Activated CD4-positive, alpha-beta memory T cell treated with anti-CD3 and anti-CD28 coated beads for 36 hours (primary cell): ENCODE measurements at places on chromosomes 4 and X. TPM values are rescaled to one million over a fixed set of nuclear protein-coding genes. Genes with fewer than 3 reads are reported as not detected.

- no peak overlapping the region for H3K27ac ChIP-seq
- H3K36me3 ChIP-seq: no peaks in the 10 kb centered on the region
- no peak overlapping the region for H3K4me3 ChIP-seq
- no peak for DNase-seq
- peaks cover 4% of the 10 kb centered on the region for H3K27me3 ChIP-seq
These were observed 280.7 kb upstream of the GK2 start for GRCh38 chr4:79688691-79689090.

DNA sequence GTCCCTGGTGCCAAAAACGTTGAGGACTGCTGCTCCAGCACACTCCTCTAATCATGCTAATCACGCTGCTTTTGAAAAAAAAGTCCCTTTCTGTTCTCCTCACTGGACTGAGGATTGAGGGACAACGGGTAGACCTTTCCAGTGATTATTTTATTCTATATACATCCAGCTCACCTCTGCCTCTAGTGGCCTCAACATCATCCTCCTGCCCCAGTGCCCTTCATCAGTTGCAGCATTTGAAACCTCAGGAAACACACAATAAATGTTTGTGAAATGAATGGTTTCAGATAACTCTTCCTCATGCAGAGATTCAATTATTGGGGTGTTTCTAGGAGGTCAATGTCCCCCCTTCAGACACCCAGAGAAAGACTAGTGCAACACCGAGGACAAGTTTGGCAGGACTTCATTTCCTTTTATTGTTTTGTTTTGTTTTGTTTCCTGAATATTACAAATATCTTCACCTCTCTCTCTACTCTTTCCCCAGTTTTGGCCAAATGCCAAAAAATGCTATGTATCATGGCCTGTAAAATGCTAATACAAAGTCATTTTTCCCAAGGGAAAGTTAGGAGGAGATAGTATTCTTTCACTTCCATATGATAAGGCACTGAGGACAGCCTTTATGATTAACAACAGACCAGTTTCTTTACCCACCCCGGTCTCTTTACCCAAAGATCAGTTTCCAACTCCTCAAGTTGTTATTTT, 460.1 kb upstream of the SLIT2 start:
- no peak overlapping the region for H3K4me3 ChIP-seq
- H3K27me3 ChIP-seq: no peaks in the 10 kb centered on the region
- DNase-seq: no peak

GRCh38 chrX:44036336-44036735, 63.1 kb upstream of the NDP start:
- peaks cover 5% of the 10 kb centered on the region for H3K4me1 ChIP-seq
- no peak for DNase-seq
- no peaks in the 10 kb centered on the region for H3K36me3 ChIP-seq
- H3K4me3 ChIP-seq: no peak overlapping the region

- no peak overlapping the region for H3K4me3 ChIP-seq
- DNase-seq: no peak
- no peaks in the 10 kb centered on the region for H3K27me3 ChIP-seq
- H3K27ac ChIP-seq: no peak overlapping the region
These were observed 1865.3 kb upstream of the AGA start for GRCh38 chr4:179307297-179308136.

- no peak overlapping the region for H3K27ac ChIP-seq
- H3K4me1 ChIP-seq: no peaks in the 10 kb centered on the region
- H3K36me3 ChIP-seq: no peaks in the 10 kb centered on the region
- H3K4me3 ChIP-seq: no peak overlapping the region
- DNase-seq: no peak
- H3K27me3 ChIP-seq: no peaks in the 10 kb centered on the region
These were observed 93.8 kb downstream of the APBB2 start for GRCh38 chr4:41120297-41121217.

The CXCL3 gene
- not detected for total RNA-seq
